LHCN-M2 (cell line): ENCODE measurements at places on chromosomes 12 and 14. TPM values are rescaled to one million over a fixed set of nuclear protein-coding genes. Genes with fewer than 3 reads are reported as not detected.

- no peak for DNase-seq
Observed at GRCh38 chr14:101575581-101575980, 14.3 kb downstream of the DIO3 start.

DNA sequence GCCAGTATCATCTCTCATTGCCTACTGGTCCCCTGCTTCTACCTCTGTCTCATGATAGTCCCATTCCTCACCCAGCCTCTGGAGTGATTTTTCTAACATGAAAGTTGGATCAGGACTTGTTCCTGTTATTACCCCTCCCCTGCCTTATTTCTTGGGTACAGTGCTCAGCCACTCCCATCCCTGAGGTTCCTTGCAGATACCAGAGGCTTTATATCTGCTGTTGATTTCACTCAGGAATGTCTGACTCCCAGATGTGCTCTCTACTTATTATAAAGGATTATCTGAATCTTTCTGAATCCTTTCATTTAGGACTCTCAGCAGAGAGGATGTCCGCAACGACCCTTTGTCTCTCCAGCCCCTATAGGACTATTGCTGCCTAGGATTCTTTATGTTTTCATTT is 111.2 kb downstream of the LRRK2 start:
- DNase-seq, result no peak

GRCh38 chr12:92905811-92906554 is 23.1 kb downstream of the EEA1 start:
- DNase-seq, result peak; percentile 70

DNA sequence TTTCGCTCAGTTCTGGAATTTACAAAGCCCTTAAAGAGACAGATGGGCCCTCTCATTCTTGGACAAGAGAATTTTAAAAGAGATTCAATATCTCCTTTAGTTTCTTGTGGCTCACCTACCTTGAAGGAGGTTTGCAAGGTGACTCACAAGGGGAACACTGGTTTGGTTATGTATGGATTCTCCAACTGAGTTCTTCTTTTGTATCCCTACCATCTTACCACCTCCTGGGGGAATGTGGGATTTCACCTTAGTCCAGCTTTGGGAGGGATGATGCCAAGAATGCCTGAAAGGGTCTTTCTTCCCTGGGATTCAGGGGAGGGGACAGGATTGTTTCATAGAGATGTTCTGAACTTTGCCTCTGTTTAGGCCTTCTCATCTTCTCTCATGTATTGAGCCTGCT is 3.7 kb downstream of the PPP4R4 start:
- no peak for DNase-seq

DNA sequence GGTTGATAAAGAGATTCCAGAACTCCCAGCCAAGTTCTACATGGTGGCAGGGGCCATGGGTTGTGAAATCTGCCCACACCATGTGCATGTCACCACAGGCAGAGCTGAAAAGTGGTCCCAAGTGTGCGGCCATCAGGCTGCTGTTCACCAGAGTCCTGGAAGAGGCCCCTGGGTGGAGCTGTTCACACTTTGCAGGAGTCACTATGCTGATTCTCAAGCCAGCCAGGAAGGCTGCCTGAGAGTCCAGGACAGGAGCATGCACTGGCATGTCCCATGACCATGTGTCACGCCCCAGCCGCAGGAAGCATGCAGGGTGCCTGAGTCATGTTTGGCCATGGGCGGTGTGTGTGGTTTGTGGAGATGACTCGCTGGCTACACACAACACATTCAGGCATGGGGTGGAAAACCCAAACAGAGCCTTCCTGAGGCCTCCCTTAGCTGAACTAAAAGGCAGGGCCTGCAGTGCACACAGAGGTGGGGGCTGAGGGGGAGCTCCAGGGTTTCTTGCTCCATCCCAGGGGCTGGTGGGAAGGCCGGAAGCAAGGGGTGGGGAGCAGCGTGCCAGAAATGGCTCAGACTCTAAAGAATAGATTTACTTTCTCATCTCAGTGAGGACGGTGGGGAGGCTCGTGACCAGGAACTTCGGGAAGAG is 19.4 kb downstream of the ABCB9 start:
- peak; percentile 100 for DNase-seq

GRCh38 chr14:90796329-90796728 is 19.9 kb downstream of the TTC7B start:
- DNase-seq, result no peak

GRCh38 chr12:65532764-65533163 is 254.3 kb downstream of the MSRB3 start:
- peak; percentile 74 for DNase-seq

- no peak for DNase-seq
Observed at GRCh38 chr12:130286041-130286440, 51.6 kb upstream of the PIWIL1 start.

- peak; percentile 84 for DNase-seq
Observed at GRCh38 chr14:75831952-75832351, 149.8 kb downstream of the TGFB3 start.

DNA sequence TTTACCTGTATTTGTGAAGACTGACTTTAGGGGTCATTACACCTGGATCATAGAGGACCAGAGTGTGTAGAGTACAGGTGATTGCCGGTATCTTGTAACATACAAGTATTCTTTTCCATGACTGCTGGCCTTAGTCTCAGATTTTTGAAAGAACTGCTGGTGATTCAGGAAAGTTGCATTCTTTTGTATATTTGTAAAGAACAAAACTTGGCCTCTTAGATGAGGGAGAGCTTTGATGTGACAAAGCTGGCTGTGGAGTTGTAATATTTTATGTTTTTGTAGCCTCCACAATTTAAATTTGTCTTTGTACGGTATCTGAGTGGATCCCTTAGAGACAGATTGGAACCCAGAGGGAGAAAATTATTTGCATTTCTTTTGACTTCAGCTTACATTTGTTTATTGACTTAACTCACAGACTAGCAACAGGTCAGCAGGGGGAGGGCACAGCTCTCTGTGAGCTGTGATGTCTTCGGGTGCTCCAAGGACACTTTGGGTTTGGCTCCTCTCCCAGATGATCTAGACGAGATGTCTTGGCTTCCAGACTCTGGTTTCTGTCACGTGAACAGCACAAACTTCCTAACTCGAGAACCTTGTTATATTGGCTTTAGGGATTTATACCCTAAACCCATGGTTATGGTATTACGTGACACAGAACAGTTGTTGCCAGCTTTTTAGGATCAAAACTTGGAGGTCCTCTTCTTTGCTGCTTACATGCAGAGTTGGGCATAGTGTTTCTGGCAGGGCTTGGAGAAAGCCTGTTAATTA is 65.9 kb downstream of the DAAM1 start:
- peak; percentile 91 for DNase-seq

DNA sequence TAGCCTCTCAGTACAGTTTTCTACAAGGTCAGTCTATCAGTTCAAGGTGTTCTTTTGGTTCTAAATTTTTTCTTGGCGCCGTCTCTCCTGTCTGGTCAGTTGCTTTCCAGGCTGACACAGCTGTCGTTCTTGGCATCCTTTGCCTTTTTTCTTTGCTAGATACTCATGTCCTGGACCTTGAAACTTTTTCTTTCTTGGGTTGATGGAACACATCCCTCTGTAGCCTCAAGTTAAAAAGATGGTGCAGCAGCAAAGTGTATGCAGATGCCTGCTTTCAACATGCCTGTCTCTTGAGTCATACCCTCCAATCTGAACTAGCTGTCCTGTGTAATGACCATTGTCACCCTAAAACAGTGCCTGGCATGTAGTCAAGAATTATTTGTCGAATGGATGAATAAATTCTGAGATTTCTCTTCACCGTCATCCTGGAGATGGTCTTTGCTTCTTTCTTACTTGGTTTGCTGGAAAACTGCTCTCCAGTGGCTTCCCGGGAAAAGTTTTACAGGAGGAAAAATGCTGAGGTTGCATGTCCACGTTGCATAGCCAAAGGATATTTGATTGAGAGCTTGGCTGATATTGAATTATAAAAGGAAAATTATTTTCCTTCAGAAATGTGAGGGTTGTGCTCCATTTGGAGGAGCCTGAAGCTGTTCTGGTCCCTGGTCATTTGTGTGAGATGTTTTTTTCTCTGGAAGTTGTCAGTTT is 4.6 kb downstream of the NYNRIN start:
- peak; percentile 30 for DNase-seq

DNA sequence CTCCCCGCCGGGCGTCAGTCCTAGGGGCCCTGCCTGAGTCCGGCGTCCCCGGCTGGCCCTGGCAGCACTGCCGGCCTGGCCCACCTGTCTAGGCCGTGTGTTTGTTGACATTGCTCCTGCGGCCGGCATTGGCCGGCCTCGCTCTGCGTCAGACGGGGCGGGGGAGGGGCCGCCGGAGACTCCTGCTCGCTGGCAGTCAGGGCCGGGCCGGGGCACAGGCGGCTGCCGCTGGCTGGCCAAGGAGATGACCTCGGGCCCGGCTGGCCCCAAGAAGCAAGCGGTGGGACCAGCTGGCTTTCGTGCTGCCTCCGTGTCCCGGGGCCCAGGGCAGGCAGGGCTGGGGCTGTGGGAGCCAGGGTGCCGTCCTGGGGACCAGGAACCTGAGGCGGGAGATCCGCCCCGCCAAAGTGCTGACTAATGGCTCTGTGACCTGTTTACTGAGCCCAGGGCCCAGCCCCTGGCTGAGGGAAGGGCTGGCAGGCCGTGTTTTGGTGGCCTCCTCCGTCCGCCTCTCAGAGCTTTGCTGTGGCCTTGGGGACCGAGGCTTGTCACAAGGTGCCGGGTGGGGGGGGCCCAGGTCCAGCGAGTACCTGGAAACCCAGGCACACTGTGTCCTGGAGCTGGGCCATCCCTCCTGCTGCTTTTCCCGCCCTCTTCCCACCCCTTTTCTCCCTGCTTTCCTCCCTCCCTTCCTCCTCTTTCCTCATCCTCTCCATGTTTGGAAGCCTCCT is 1.8 kb downstream of the ULK1 start:
- DNase-seq, result peak; percentile 83

- no peak for DNase-seq
Observed at GRCh38 chr12:104723895-104724294, 234.2 kb downstream of the SLC41A2 start.

DNA sequence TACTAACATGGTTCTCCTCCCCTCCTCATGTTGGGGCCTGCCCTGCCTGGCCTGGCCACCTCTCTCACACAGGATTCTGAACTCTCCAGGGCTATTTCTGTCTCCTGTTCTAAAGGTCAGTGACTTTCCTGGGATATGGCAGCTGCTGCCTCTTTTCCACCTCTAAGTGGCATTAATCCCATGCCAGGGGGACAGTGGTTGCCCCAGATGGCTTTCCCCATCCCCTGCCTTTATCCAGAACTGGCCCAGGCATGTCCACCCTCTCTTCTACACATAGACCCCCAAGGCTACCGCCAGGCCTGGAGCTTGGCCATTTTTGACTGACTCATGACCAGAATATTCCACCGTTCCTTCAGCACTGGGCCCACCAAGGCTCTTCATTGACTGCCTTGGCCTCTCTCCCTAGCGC is 90.4 kb downstream of the IRF2BPL start:
- peak; percentile 57 for DNase-seq

- DNase-seq, result peak; percentile 74
Observed at GRCh38 chr14:20427231-20428009, 8.5 kb downstream of the KLHL33 start.

DNA sequence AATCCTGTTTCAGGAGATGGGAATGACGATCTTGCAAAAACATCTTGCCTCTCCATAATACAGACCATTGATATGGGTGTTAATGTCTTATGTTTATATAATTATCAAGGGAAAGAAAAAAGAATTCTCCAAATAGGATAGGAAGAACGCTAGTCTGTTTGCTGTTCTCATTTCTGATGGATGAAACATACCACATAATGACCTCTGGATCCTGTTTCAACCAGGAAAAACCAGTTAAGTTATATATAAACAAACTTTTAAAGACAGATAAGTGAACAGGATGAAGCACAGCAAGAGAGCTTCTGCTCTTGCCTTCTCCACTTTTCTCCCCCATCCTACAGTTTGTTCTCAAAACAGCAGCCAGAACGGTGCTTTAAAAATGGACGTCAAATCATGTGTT is 27.8 kb downstream of the COQ6 start:
- DNase-seq, result peak; percentile 14

DNA sequence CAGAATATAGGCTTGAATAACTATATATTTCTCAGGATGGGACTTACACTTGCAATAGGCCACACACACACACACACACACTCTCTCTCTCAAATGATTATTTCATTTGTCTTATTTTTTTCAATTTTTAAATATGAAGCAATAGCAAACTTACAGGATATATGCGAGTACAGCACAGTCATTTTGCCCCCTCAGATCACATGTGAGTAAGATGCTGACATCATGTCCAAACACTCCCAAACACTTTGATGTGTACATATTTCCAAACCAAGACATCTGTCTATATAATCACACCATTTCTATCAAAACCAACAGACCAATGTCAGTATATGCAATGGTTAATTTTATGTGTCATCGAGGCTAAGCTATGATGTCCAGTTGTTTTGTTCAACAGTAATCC is 1535.9 kb upstream of the FLRT2 start:
- DNase-seq, result peak; percentile 64

DNA sequence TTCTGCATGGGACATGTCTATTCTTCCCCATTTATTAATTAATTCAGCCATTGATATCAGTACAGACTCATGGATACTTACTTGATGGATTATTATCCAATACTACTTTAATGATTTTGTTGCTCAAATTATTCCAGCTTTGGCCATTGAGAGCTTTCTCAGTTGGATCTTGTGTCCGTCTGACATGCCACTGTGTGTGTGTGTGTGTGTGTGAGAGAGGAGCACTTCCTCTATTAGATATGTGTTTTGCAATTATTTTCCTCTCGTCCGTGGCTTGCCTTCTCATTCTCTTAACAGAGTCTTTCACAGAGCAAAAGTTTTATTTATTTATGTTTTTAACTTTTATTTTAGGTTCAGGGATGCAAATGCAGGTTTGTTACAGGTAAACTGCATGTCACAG is 194.2 kb downstream of the ADGRD1 start:
- DNase-seq, result no peak

GRCh38 chr12:108099073-108099472 is 30.0 kb upstream of the WSCD2 start:
- DNase-seq, result no peak

DNA sequence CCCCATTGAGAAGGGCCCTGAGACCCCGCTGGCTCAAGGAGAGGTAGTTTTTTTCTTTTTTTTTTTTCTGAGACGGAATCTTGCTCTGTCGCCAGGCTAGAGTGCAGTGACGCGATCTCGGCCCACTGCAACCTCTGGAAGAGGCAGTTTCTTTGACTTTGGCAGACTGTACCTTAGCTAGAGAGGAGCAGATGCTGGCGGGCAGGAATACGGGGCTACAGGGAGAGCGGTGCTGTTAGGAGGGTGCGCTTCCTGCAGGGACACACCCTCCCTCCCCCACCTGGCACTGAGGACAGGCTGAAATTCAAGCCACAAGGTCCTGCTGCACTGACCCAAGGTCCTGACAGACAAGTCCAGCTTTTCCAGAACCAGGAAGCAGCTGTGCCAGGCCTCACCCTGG is 32.2 kb upstream of the NUDT14 start:
- DNase-seq, result no peak

- DNase-seq, result no peak
Observed at GRCh38 chr12:2318286-2318685, 265.5 kb downstream of the CACNA1C start.

GRCh38 chr14:97077253-97077653 is 280.1 kb downstream of the VRK1 start:
- no peak for DNase-seq

The C12orf50 gene
- total RNA-seq, result not detected in 2 replicates

The HSPB8 gene
- 10.9 and 11.4 TPM in 2 replicates for total RNA-seq

The SRRM4 gene
- not detected in 2 replicates for total RNA-seq

The GPRC5D gene
- not detected in 2 replicates for total RNA-seq

The SCN8A gene
- 7.2 and 7.4 TPM in 2 replicates for total RNA-seq

The SPTB gene
- not detected in 2 replicates for total RNA-seq

The ACVR1B gene
- total RNA-seq, result 8.5 and 11.0 TPM in 2 replicates

The ASIC1 gene
- total RNA-seq, result 1.2 and 4.3 TPM in 2 replicates
